ENCODE measurements at places on chromosomes 2 and 18. TPM values are rescaled to one million over a fixed set of nuclear protein-coding genes. Genes with fewer than 3 reads are reported as not detected.
A peak's percentile ranks its signal among the peaks of the same experiment; 100 is the strongest.

The CCDC68 gene
- 9.6 TPM for polyA plus RNA-seq

The PROC gene
- 1.5 TPM for polyA plus RNA-seq

The CIDEA gene
- polyA plus RNA-seq: not detected

The HOXD10 gene
- polyA plus RNA-seq: 170 TPM

The SEMA4C gene
- polyA plus RNA-seq: 38.2 TPM

The IL37 gene
- polyA plus RNA-seq: 0.26 TPM

The RIT2 gene
- not detected for polyA plus RNA-seq

The CAPN14 gene
- polyA plus RNA-seq: 0.07 TPM

DNA sequence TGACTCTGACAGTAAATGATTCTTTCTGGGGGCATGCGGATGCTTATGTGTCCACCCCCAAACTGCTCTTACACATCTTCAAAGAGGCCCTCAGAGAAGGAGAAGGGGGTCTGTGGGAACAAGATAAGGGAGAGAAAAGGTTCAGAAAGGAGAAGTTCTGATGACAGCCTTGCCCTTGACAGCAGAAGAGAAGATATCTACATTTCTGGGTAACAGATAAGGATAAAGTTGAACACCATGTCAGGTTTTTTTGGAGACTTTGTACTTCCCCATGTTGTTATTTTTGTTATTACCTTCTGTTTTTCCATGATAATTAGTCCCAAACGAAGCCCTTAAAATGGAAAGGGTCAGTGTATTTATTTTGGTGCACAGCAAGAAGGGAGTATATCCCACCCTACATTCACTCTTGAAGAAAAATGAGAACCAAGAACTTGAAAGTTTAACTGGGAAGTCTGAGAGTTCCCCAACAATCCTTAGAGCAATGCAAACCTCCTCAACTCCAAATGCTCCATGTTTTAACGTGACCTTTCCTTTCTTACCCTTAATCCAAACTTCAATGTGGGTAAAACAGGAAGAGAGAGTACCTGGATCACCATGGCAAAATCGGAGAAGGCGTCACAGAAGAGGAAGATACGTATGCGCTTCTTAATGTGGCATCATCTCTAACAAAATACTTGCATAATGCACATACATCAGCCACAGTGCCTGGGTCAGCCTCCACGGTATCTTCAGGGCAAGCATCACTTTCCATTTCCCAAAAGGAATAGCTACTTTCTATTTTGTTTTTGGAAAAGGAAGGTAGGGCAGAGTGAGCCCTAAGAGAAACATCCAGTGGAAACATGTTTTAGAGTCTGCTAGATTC lies 264.6 kb upstream of the STON1 start:
- DNase-seq: no peak

DNA sequence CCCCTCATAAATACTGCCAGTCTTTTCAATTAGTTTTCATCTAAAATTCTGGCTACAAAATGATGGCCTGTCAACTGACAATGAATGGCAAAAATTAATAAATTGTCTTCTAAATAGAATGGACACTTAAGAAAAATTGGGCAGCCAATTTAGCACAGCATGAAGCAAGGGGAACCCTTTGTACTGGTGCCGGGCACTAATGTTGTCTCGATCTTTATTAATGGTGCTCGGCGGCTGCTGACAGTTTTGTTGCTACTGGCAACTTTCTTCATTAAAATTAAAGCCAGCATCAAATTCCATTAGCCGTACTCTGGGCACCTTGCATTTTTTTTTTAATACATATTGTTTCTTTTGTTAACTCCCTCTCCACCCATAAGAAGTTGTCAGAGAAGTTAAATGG lies 309.3 kb downstream of the GBX2 start:
- no peak for DNase-seq

GRCh38 chr2:9797681-9798556 lies 45.4 kb upstream of the TAF1B start:
- DNase-seq: no peak

- DNase-seq: no peak
Observed at GRCh38 chr2:61640406-61640805, 102.2 kb upstream of the XPO1 start.

DNA sequence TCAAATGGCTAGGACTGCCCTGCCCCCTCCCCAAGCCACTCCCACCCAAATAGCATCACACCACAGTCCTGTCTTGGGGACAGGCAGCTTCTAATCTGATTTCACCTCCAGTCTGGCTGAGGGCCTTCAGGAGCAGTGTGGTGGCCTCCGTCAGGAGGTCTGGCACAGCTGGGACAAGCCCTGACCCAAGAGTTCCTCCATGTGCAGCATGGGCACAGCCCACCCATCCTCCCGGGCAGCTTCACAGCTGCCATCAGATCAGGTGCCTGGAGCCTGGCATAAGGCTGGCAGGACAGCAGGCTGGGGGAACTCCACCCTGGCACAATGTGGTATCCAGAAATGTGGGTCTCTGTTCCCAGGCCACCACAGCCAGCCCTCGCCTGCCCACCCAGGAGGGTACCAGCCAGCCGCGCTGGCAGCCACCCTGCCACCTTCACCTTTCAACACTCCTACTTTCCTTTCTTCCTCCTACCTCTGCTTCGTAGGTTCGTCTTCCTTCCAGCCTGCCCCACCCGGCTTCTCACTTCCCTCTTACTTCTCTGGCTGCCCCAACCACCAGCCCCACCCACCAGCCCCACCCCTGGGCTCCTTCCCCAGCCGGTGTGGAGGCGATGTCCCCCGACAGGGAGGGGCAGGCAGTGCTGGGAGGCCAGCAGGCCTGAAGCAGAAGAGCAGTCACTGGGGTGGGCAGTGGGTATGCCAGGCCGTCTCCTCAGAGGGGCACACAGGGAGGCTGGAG lies at the start of gene CAPG:
TSS of gene CAPG (minus strand) at position 522 of the 739 bp plus-strand sequence. CDS start 8,221 bp downstream, outside the sequence.
- DNase-seq: no peak

- DNase-seq: no peak
Observed at GRCh38 chr2:166092889-166093288, 34.9 kb downstream of the SCN1A start.

- no peak for DNase-seq
Observed at GRCh38 chr18:54713386-54713785, 114.9 kb upstream of the RAB27B start.

DNA sequence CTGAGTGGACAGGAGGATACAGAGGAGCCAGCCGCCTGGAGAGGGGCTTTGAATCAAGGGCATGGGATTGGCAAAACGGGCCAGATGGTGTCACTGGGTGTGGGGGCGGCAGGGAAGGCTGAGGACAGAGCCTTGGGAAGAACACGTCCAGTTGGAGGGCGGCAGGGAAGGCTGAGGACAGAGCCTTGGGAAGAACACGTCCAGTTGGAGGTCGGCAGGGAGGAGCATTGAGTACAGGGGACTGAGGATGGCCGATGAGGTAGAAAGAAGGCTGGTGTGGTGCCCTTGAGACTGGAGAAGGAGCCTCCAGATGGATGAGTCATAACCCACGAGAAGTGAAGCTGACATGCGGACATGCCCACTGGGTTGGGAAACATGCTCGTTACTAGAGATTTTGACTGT lies 4.5 kb downstream of the HES6 start:
- no peak for DNase-seq

DNA sequence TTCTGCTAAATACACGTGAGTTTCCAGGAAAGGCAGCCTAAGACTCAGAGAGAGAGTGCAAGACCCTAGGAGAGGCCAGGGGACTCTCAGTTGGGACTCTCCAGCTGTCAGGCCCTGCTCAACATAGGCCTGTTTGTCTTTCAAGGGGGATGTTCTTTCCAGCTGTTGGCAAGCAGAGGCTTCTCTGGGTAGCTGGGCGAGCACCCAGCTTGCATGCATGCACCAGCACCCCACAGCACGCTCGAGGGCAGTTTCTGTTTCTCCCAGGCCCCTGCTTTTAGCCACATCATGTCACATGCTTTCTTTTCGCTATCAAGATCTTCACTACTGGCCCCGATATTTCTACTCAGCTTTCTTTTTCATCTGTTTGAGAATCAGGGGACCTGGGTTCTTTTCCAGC lies 479.3 kb upstream of the HS6ST1 start:
- DNase-seq: no peak

- no peak for DNase-seq
Observed at GRCh38 chr2:231394211-231395141, 1.0 kb upstream of the B3GNT7 start.

GRCh38 chr2:47354013-47354847 lies 48.7 kb upstream of the MSH2 start:
- no peak for DNase-seq

DNA sequence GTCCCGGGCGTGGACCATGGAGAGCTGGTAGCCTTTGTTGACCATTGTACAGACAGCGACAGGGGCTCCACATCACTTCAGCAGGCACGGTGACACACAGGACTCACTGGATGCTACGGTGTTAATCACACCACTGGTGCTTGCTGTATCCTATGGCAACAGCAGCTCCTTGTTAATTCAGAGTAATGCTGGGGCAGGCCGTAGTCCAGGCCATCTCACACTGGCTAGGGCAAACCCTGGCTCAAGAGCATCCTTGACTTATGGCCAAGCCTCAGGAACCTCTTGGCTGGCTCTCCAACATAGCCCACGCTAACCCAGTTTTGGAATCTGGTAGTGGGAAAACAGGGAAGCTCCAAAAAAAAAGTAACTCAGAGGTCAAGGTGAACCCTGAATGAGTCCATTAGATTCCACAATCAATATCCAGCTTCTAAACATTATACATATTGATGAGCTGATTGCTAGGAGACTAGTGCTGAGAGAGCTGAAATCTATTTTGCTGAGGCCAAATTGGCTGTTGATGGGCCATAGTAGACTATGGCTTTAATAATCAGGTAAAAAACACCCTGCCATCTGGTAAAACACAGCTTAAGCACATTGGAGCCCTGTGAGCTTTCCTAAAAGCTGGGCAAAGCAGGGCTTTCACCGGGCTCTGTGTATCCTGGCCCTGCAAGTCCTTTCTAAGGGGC lies 253.6 kb downstream of the PRKCE start:
- DNase-seq: no peak

- DNase-seq: no peak
Observed at GRCh38 chr2:111030945-111031344, 89.8 kb upstream of the BCL2L11 start.

DNA sequence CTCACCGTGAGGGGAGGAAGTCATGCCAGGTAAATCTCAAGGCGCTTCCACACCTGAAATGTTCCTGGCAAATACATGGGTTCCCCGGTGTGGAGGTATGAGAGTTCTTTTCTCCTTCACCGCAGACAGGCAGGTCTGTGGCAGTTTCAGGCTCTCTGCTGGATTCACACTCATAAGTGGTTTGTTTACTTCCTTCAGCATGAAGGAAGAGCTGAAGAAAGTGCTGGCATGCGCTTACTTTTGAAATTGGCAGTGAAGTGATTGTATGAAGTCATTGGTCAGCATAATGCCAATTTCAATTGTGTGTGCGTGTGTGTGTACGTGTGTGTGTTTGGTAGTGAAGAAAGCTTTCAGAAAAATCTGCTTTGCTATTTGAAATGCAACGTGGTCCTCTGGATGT lies 43.4 kb downstream of the RNF144A start:
- no peak for DNase-seq

- DNase-seq: no peak
Observed at GRCh38 chr2:191391171-191391570, 146.0 kb downstream of the MYO1B start.

GRCh38 chr2:205849136-205849535 lies 166.8 kb downstream of the NRP2 start:
- DNase-seq: no peak

DNA sequence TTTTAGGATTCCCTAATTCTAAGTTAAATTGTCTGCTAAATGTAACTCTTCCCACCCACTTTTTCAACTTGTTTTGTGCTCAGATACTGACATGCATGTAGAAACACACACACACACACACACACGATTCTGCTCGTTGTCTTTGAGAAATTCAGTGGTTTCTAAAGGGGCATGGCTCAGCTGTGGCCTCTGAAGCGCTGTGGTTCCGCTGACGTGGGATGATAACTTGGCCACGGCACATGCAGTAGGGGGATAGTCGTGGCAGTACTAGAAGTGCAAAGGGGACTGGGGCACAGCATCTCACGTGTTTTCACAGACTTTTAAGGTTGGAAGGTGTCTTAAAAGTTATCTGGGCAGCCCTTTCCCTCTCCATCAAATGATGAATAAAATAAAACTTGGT lies 18.4 kb downstream of the CASP10 start:
- DNase-seq: no peak

DNA sequence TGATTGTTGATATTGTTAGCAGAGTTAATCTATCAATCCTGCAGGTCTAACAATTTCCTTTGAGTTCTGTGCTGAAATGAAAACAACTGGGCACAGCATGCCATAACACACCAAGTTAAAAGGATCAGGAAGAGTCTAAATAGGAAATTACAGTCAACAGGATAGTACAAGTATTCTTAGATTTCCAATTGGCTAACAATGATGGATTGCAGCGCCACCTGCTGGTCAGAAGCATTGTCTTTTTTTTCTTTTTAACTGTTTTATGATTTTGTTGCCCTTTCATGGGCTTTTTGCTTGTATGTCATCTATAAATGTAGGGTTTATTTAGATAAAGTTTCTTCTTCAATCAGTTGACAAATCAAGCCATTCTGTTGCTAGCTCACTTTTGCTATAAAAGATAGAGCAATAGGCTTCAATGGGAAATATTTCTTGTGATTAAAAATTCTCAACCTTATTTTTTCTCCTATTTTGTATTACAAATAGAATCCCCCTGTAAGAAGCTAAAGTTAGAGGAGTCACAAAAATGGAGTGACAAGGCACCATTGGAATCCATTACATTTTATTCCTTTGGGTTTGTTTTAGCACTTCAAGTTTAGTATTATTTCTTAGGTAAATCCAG lies 40.8 kb upstream of the RPRM start:
- DNase-seq: peak; percentile 49

DNA sequence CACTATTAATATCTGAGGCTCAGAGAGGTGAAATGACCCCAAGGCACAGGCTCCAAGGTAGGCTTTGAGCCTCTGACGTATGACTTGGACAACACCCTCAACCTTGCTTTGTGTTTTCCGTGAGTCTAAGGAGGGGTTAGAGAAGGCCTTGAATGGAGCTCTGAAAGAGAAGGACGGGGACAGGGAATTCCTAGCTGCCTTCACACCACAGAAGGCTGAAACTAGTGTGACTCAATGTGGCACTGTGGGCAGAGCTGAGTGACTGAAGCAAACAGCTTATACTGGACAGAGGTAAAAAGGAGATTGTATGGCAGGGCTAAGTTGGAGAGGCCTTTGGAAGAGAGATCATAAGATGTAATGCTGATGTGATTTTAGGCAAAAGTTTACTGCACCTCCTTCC lies 3.5 kb upstream of the NCK2 start:
- no peak for DNase-seq

GRCh38 chr2:19804639-19805260 lies 97.0 kb downstream of the TTC32 start:
- DNase-seq: no peak
